Left hindlimb (tissue), 1 donor: ENCODE measurements at places on chromosomes 16 and 17.

GRCh38 chr17:29847527-29848400 lies 82.3 kb downstream of the SSH2 start:
- no peak for DNase-seq

DNA sequence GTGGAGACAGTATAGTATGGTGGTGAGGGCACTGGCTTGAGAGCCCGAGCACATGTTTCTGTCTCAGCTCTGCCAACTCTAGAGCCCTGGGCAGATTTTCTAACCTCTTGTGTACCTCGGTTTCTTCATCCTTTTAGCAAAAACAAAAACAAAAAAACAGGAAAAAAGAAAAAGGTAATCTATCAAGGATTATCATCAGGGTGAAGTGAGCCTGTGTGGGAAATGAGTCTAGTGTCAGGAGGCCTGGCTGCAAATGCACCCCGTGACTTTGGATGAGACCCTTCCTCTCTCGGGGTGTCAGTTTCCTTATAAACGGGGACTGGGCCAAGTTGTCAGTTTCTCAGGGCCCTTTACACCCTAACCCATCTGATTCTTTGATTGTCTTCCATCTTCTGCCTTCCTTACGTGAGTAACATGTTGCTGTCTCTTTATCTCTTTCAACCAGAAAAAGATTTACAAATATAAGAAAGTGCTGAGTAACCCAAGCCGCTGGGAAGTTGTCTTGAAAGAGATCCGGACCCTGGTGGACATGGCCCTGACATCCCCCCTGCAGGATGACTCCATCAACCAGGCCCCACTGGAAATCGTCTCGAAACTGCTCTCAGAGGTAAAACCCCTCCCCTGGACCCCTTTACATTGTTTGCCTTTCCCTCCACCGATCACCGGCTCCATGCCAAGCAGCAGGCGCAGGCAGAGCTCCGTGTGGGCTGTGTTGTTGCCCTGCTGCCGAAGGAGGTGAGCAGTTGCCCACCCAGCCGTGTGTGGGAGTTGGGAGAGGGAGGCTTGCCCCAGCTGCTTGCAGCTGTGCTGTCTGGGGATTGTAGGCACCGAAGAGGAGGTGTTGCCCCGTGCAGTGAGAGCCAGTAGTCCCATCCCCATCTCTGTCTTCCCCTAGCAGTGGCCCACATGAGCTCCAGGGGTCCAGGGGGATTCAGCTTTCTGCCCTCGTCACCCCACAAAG lies 127.1 kb upstream of the PLCG2 start:
- no peak for DNase-seq

- peak; percentile 47 for DNase-seq
Observed at GRCh38 chr17:42754782-42755181, 6.2 kb upstream of the RAMP2 start.

GRCh38 chr17:39365242-39365641 lies 36.2 kb downstream of the FBXL20 start:
- no peak for DNase-seq

- DNase-seq, result no peak
Observed at GRCh38 chr16:2019518-2019920, at the start of gene NPW. Gene NPW, plus strand, starts transcription at chr16:2019785.

- DNase-seq, result no peak
Observed at GRCh38 chr16:804193-805048, 3.9 kb upstream of the GNG13 start.

DNA sequence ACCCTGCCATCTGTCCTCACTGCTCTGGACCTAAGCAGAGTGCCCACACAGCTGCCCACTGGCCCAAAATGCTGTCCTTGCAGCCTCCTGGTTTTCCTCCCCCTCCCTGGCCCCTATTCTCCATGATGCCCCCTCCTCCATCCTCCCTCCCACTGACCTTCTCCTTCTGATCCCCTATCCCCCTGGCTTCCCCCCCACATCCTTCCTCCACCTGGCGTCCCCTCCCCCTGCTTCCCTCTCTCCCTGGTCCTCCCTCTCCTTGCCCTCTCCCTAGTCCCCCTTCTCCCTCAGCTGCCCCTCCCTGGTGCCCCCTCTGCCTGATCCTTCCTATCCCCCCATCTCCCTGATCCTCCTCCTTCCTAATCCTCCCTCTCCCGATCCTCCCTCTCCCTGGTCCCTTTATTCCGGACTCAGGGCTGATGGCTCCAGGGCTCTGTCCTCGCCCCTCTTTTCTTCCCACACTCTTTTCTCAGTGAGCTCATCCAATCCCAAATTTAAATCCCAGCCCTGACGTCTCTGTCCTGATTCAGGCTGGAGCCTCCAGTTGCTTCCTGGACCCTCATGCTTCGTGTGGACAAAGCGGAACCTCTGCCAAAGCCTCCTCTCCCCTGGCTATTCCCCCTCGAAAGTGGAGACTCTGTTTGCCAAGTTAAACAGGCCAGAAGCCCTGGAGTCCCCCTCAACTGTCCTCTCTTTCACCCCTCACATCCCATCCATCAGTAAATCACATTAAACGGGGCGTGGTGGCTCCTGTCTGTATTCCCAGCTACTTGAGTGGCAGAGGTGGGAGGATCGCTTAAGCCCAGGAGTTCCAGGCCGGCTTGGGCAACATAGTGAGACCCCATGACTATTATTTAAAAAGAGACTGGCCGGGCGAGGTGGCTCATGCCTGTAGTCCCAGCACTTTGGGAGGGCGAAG lies 18.1 kb upstream of the RHBDF2 start:
- peak; percentile 77 for DNase-seq

DNA sequence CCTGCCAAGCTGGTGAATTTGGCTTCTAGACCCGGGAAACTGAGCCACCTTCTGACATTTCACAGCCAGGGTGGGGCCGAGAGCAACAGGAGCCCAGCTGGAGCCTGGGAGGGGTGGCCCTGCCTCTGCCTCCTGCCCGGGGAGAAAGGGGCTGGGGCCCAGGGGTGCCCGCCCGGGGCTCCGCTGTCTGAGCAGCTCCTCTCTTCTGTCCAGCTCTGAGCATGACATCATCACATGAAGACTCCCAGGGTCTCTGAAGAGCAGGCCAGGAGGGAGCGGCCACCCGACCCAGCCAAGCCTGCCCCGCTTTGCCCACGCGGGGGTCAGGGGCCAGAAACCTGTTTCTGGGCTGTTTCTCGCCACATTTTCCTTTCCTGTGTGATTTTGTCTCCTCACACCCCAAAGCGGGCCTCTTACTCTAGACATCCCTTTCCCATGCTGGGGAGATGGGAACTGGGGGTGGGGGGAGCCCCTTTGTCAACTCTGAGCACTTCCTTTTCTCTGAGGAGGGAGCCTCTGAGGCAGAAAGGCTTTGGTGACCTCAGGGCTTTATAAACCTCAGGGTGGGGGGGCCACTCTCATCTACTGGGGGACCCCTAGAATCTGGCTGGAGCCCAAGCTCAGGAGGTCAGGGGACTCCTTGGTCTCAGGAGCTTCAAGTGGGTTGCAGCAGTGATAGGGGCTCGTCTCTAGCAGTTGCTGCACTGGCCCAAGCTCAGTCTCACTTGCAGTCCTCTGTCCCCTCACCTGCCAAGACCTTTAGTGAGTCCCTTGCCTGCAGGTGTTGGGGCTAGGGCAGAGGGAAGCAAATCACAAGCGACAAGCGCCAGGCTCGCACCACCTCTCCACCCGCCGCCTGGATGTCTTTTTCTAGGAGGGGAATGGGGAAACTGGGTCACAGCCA lies 7.6 kb downstream of the UBALD2 start:
- no peak for DNase-seq

GRCh38 chr17:78977997-78978973 lies 1.4 kb downstream of the LGALS3BP start:
- DNase-seq, result no peak

- no peak for DNase-seq
Observed at GRCh38 chr16:56921571-56921970, 10.4 kb upstream of the HERPUD1 start.
